ENCODE measurements at places on chromosomes 11 and 22. TPM values are rescaled to one million over a fixed set of nuclear protein-coding genes. Genes with fewer than 3 reads are reported as not detected.

The C11orf16 gene
- 6.7 TPM for polyA plus RNA-seq

The CHRM1 gene
- polyA plus RNA-seq = 0.76 TPM

The IGSF9B gene
- polyA plus RNA-seq = 2.9 TPM

The DLG2 gene
- polyA plus RNA-seq = 11.1 TPM

The DEUP1 gene
- polyA plus RNA-seq = 2.9 TPM

The SNX19 gene
- polyA plus RNA-seq = 34.3 TPM

- DNase-seq = no peak
Observed at GRCh38 chr11:33598426-33599069, 102.1 kb downstream of the C11orf91 start.

DNA sequence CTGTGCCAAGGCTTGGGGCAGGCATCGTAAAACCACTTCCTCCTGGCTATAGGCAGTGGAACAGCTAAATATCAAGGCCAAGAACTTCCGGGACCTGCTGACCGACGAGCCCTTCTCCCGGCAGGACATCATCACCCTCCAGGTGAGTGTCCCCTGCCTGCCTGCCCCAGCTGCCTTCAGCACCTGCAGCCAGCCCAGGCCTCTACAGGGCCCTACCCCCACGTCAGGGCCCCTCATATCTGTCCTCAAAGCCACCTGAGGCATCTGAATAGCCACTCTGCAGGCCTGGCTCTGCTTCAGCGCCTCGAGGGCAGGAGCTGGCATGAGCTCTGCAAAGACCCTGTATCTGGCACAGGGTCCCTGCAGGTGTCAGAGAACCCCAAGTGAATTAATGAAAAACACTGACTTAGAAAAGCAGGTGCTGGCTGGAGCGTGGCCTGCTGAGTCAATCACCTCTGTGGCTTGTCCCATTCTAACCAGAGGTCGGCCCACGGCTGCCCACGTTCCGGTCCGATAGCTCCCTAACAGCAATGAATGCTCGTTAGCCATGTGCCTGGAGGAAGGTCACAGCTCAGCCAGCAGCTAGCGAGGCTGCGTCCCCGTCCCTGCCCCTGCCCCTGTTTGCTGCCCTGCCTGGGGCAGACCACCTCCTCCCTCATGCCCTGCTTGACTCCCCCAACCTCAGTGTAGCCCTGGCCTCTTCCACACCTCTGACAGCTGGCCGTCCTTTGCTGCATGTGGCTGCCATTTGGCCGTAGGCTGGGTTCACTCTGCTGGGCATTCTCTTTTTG is 16.8 kb downstream of the PPIL2 start:
- no peak for DNase-seq

GRCh38 chr11:106306942-106307341 is 229.5 kb downstream of the AASDHPPT start:
- DNase-seq = no peak

DNA sequence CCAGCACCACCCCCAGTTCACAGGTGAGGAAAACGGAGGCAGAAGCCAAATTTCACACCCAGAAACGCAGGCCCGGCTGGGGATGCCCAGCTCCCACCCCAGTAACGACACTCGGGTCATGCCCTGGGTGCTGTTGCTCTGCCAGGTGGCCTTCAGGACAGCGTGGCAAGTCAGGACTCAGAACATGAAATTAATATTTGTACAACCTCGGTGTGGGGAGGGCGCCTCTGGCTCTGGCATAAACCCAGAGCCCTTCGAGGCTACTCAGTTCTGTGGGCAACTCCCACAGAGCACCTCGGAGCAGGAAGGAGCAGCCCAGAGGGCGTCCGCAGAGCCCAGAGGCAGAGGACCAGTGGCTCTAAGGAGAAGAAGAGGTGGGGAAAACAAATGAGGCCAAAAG is 71.6 kb downstream of the CELSR1 start:
- no peak for DNase-seq

DNA sequence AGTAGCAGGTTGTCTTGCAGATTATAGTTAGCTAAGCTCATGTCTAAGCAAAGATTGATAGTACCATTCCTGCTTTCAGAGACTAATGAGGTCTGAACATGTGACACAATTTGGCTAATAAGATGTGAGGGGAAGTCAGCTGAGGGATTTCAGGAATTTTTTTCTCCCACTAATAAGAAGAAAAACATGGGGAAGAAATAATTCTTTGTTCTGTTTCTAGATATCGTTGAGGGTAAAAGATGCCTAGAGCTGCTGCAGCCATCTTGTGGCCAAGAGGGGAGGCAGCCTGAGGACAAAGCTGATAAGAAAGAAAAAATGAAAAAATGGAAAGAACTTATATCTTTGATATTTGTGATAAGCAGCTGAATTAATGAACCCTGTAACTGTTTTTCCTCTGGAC is 1334.4 kb downstream of the LRRC4C start:
- DNase-seq = no peak

GRCh38 chr22:26975865-26976264 is 318.5 kb downstream of the MIAT start:
- DNase-seq = no peak

- peak; percentile 54 for DNase-seq
Observed at GRCh38 chr11:3807909-3808860, at the start of gene PGAP2. Gene PGAP2 (plus strand): TSS chr11:3808560. CDS start chr11:3811260, 2,700 bp downstream.

DNA sequence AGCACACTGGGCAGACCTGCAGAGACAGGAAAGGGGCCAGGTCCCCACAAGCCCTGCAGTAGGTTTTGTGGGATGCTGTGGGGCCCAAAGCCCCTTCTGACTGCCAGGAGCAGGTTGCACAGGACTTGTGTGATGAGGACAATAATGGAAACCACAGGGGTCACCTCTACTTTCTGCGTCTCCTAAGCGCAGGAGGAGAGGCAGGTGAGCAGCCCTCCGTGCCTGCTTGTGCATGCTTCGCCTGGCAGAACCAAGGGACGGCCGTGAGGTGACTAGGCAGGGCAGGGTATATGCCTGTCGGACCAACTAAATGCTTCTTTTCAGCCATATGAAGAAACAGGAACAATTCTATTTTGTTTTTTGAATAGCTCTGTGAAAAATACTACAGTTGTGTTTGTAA is 77.9 kb upstream of the PITPNB start:
- DNase-seq = no peak

DNA sequence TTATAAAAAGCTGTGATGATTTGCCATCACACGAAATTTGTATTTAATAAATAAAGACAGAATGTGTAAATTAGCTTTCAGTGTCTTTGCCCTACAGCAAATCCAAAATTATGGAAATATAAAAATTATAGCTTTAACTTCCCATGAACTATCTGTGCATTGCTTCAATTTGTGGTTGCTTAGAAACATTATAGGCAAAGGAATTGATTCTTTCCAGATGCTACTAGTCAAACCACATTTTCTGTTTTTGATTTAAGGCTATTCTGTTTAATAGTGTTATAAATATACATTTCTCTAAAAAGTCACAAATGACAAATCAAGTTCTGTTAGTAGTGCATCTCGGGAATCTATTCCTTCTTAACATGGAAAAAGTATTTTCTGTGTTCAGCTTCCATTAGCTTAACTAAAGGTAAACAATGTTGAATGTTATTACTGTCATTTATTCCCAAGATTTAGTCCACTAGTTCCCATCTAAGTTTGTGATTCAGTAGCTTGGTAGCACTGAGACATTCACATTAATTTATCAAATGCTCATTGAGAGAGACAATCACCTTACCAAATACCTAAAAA is 1086.3 kb upstream of the CCDC90B start:
- no peak for DNase-seq

DNA sequence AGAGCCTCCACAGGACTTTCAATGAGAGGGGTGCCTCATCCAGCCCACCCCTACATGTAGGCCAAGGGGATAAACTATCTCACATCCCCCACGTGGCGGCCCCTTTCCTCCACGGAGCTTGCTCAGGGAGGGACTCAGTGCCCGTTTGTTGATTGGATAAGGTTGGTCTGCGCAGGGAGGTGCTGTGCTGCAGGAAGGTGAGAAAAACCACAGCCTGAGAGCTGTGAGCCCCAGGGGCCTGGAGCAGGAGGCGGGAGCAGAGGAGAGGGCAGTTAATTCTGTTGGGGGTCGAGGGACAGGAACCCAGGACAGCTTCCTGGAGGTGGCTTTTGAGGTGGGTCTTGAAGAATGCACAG is 31.9 kb upstream of the ATXN10 start:
- no peak for DNase-seq

- peak; percentile 68 for DNase-seq
Observed at GRCh38 chr11:126459691-126460281, 104.3 kb downstream of the ST3GAL4 start.

- no peak for DNase-seq
Observed at GRCh38 chr11:118620529-118621070, 13.2 kb downstream of the PHLDB1 start.

DNA sequence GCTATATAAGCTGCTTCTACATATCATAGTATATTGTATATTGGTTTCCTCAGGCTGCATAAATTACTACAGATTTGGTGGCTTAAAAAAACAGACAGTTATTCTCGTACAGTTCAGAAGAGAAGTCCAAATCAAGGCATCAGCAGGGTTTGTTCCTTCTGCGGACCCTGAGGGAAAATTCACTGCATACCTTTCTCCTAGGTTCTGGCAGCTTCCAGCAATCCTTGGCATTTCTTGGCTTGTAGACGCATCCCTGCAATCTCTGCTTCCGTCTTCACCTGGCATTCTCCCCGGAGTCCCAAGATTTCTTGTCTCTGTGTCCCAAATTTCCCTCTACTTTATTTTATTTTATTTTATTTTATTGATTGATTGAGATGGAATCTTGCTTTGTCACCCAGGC is 142.8 kb downstream of the COMMD9 start:
- no peak for DNase-seq

GRCh38 chr11:75966537-75967287 is 151.7 kb downstream of the UVRAG start:
- DNase-seq = no peak

GRCh38 chr11:65887723-65888162 is 528 bp downstream of the FIBP start:
- DNase-seq = no peak

DNA sequence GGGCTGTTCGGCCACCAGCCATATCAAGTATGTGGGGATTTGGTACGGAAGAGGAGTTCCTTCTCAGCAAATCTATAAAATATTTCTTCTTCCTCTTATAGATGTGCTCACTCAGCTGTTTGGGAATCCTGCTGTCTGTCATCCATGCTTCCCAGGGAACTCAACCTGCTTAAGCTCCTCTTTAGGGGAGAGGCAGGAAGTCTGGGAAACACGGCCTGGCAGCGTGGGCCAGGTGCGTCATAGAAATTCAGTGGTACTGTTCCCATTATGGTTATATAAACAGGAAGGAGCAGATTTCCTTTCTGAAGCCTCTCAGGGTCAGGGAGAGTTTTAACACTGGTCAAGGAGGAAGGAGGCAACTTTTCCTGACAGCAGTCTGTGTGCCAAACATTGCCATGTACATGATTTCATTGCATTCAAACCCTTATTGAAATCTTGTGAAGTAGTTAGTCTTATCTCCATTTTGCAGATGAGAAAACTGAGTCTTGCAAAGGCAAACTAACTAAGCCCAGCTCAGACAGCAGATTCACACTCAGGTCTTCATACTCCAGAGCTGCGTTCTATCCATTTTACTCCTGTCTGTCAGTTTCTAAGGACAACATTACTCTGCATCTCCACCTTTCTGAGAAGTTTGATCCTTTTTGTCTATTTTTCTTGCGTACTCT is 35.4 kb upstream of the AMOTL1 start:
- DNase-seq = peak; percentile 36

- no peak for DNase-seq
Observed at GRCh38 chr11:69474736-69475135, 6.7 kb upstream of the LINC01488 start.

DNA sequence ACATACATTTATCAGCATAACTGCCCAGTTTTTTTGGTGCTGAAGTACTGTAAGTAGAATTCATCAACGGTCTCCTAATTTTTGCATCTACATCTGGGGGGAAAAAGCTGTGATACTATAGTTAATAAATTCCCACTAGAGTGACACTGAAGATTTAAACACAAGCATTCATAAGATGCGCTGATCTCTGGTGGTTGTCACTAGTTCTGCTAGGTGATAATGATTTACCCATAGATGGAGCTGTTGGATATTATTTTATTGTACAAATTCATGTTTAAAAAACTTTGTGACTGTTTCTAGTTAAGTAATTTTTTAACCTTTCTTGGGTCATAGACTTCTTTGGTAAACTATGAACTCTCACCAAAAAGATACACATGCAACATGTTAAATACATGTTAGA is 106.6 kb downstream of the EMSY start:
- no peak for DNase-seq

- no peak for DNase-seq
Observed at GRCh38 chr11:108253176-108253575, 30.3 kb downstream of the ATM start.

GRCh38 chr11:15970506-15971214 is 385.7 kb downstream of the SOX6 start:
- DNase-seq = no peak

GRCh38 chr11:47688111-47688510 is 27.1 kb downstream of the AGBL2 start:
- no peak for DNase-seq

- DNase-seq = no peak
Observed at GRCh38 chr22:42630211-42630610, 10.2 kb downstream of the ATP5MGL start.

DNA sequence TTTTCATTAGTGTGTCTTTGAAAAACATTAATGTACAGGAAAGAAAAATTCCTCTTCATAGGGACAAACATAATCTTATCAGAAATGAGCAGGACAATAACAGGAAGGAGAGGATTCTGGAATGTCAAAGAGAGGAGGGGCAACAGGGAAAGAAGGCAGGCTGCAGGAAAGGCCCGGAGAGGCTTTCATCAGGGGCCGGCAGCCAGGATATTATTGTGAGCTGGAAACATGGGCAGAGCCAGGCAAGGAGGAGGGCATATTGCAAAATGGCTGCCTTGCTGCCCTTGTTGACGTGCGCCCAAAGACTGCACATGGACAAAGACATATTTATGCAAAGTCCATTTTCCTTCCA is 433.7 kb downstream of the ETS1 start:
- no peak for DNase-seq

DNA sequence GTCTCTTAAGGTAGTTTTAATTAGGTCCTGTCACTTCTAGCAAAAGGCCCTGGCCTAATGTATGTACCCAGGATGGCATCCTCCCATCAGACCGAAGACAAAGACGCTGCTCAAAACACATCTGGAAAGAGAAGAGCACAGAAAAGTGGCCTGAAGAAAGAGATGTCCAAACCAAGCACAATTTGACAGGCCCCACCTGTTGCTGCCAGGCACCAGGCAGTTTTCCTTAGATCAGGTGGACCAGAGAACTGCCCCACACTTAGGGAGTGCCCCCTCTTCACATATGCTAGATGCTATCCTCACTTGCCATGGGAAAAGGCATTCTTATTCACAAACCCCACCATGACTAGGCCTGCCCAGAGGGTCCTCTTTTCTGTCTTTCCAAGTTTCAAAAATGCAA is 3.3 kb upstream of the HMGXB4 start:
- DNase-seq = no peak
